CD4-positive, alpha-beta T cell (primary cell): ENCODE measurements at places on chromosomes 2 and 18.
A peak's percentile ranks its signal among the peaks of the same experiment; 100 is the strongest.

DNA sequence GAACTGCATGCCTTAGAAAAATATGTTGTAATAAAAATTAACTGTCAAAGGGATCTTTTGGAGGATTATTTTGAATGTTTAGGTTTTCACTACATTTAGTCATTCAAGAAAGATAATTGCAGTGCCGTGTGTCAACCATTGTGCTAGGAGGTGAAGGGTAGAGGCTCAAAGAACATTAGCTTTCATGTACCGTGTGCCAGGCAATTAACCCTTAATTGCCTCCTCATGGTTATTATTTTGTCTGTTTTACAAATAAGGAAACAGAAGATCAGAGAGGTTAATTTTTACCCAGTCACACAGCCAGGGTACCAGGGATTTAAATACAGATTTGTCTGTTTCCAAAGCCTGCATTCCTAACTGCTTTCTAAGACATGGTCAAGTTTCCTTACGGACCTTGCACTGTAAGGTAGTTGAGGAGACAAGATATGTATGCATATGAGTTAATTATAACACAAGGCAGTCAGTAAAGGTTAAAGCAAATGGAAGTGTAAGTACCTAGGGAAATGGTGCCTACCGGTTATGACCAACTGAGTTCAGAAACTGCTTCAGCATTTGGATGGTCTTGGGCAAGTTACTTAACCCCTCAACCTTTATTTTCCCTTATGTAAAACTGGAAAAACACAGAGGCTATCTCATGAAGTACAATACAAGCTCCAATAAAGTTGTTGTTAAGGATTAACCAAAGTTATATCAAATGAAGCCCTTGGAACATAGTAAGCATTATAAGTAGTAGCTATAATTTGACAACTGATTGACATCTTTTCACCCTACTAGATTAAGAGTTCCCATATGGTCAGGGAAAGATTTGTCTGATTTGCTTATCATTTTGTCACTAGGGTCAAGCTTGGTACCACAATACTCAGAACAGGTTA lies 434.9 kb downstream of the MBD2 start:
- DNase-seq = no peak

GRCh38 chr2:46273225-46273863 lies 23.9 kb upstream of the EPAS1 start:
- no peak for DNase-seq

DNA sequence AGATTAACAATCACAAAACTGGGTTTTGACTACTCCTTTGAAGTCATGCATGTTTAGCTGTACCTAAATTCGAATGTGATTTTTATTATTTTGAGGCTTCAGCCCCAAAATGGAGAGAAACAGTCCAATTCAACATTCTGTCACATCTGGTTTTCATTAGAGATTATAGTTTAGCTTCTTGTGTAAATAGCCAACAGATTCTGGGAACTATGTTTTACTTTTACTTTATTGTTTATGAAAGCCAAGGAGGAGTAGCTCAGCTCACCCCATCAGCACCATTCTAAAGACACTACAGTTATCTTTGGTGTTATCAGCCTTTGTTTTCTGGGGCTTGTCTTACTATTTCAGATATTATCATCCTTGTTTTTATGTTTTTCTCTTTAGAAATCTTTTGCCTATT lies 465.0 kb upstream of the CWC22 start:
- no peak for DNase-seq

DNA sequence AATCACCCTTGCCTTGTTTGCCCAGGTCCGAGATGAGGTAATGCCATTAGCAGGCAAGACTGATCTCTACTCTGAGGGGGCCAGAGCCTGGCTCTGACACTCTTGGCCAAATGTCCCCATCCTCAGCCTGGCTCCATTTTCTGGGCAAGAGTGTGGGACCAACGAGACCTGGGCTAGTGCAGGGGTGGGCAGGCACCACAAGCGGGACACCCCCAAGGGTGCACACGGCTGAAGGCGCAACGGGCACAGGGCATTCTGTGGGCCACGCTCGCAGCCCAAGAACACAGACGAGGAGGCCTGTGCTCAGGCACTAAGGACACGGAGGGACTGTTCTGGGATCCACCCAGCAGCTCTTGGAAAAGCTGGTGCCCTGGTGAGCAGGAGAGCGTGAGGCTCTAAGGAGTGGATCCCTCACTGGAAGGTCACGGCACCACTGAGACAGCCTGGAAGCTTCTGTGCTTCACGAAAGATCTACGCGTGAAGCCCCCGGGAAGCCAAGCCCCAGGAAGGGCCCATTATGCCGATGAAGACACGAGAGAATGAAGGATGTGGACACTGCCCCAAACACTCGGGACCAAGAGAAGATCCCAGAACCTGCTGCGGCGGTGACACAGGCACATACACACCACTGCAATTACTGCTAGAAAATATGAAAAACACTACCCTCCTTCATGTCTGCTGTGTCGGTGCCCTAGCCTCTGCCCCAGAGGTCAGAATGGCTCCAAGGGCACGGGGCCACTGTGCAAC lies 138.2 kb downstream of the HDAC4 start:
- DNase-seq = no peak

DNA sequence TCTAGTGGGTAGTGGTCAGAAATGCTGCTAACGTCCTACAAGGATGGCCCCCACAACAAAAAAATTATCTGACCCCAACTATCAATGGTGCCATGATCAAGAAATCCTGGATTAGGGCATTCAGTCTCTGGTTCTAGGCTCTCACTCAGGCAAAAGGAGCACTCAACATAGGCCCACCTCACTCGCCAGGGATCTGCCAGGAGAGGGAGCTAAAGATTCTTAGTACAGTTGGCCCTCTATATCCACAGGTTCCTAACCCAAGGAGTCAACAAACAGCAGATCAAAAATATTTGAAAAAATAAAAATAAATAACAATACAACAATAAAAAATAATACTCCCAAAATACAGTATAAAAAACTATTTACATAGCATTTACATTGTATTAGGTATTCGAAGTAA lies 10.0 kb downstream of the SLC4A5 start:
- DNase-seq = no peak

DNA sequence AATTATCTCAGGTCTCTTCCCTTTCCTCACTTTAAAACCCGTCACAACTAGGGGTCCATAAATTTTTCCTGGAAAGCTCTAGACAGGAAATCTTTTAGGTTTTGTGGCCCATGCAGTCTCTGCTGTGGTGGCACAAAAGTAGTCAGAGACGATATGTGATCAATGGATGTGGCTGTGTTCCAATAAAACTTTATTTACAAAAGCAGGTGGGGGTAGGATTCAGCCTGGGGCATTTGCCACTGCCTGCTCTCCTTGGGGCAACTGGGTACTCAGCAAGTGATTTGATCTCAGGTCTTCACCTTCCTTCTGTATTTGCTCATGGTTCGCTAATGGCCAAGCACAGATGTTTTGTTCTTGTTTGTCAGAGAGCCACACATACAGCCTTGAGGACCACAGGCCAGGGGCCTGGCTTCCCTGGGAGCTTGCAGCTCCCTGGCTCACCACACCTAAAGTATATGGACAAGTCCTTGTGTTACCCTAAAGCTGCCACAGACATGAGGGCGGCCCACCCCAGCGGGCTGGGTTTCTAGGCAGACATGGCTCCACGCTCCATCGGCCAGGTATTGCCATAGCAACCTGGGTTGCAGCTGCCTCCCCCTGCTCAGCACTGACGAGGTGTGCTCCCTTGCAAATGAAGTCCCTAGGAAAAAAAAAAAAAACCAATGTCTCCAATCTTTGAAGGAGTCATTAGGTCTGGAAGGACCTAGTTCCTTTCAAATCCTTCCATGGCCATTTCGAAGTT lies 89.7 kb upstream of the YWHAQ start:
- DNase-seq = no peak

DNA sequence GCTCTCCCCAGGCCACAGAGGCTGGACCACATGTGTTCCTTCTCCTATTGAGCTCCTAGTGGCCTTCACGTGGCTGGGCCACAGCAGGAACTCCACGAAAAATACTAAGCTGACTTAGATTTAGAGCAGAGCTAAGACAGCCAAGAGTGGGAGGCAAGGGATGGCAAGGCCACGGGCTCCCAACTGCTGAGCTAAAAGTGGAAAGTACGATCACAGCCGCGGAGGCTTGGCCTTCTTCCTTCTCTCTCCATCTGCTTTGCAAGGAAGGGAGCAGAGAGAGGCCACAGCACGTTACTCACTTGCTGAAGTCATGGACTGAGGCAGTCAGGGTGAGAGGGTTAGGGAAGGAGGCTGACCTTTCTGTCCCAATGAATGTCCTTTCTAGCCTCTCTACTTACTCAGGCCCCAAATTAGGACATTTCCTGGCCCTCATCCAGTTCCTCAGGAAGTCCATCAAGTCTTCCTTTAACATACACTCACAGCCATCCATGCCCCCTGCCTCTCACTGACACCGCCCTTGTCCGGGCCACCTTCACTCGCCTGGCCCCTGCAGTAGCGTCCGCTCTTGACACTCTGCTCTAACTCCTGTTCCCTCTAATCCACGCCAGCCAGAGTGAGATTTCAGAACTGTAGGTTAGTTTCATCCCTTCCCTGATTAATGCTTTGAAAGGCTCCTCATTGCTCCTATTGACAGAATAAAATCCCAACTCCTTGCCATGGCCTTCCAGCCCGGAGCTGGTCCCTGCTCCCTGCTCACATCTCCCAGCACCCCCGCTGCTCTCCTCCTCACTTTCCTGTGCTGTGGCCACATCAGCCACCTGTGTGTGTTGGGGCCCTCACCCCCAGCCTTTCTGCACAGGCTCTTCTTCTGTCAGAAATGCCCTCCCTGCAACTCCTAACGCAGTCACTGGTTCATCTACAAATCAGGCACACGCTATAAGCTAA lies 204.2 kb downstream of the CYP26B1 start:
- DNase-seq = no peak

GRCh38 chr2:195656161-195656858 lies 716 bp upstream of the SLC39A10 start:
- no peak for DNase-seq

DNA sequence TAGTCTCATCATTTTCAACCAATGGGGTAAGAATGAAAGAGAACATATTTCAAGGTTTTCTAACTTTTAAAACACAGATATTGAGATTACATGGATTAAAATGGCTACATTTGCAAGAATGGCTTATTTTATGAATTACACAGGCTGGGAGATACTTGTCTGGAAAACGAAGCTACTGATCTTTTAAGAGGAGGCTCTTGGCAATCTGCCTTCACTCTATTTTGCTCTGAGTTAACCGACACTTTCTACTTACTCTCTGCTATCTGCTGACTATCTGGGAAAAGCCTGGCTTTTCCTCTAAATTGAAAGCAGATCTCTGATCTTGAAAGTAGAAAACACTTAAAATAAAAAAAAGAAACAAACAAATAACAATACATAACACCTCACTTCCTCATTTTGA lies 325.4 kb upstream of the LINC00305 start:
- no peak for DNase-seq

DNA sequence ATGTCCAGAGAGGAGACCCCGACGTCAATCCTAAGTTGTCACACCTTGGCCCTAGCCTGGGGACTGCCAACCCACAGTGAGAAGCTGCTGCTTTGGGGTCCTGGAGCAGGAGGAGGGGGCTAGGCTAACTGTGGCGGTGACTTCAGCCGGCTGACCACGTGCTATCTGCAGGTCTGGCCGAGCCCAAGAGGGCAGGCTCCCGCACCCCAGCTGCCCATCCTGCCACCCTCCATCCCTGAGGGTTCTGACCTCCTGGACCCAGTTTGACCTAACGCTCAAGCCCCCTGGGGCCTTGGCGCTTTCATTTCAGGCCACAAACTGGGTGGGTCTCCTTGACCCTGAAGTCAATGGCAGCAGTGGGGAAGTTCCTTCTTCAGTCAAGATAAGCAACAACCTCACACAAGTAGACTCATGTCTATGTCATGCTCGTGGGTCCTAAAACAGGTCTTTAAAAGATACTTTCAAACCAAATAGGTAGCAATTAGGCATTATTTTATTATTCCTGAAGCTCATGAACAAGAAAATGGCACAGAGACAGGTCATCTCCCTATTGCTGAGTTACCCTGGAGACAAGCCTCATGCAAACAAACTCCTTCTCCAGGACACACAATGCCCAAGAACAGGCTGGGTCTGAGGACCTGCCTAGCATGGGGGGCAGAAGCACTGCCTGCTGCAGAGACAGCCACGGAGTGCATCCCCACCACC lies 2.3 kb downstream of the HES6 start:
- DNase-seq = no peak

DNA sequence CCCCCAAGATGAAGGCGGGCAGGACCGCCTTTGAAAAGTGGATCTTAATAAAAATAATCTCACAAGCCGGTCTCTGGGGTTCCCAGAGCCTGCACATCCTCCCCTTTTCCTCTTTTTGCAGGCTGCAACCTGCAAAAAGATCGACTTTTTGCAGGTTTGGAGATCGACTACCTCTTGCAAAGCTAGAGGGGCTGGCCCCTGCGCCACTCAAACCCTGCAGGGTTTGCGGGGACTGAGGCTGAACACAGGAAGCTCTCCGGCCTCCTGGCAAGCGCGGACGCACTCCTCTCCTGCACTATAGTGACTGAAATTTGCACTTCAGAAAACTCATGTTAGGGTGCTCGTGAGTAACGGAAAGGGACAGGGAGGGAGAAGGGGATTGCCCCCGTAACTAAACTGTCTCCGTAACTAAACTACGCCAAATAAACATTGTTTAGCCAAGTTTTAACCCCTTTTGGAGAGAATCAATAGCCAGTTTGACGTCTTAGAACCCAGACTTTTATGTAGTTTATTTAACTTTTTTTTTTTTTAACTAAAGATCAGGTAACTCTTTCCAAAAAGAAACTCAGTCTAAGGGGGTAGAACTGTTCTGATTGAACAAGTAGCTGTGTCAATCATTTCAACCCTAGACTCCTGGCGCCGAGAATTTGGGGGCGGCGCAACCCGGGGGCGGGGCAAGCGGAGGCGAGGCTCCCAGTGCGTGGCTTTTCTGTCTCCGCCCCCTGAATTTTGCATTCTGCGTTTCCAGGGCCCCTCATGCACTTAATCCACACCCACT lies 2.5 kb downstream of the IGFBP5 start:
- DNase-seq = peak; percentile 41

- no peak for DNase-seq
Observed at GRCh38 chr18:10805587-10806118, 279.8 kb downstream of the NAPG start.
